ENCODE measurements at places on chromosomes 6 and 20.

DNA sequence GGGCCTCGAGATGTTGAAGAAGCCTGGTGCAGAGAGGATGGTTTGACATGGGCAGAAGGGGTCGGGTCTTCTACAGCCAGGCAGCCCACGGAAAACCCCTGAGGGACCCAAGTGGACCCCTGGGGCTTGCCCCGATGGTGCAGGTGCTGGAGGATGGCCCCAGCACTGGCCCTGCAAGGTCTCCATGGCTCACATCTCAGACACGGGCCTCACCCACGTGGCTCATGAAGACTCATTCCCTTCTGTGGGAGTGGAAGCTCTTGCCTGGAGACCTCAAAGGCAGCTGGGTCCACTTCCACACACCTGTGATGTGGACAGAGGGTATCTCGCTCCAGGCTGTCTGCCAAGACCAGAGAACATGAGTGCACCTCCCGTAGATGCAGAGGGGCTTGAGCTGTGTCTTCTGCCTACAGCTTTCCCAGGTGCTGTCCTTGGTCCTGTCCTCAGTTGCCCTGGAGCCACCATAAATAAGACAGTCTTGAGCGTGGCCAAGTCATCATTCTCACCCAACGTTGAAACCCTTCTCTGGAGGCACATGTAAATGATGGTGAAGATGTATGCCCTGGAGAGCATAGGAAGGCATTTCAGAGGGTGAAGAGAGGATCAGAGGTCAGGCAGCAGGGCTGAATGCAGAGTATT is 108.0 kb downstream of the SYNDIG1 start:
- no peak for DNase-seq

DNA sequence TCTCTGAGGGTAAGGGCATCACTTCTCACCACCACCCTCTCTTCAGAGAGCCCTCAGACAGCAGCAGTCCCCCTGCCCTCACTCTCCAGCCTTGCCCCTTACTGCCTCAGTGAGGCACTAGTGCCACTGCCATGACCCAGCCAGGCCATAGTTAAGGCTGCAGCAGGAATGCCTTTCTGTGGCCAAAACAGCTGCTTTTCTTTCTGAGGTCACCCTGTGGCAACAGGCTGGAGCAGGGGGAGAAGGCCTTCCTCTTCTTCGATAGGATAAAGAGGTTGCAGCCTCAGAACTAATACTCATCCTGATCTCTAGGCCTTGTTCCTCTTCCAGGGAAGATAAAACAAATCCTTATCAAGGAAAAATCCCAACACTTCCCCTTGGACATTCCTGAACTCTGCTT is 56.8 kb upstream of the ECI2 start:
- DNase-seq, result no peak

- no peak for DNase-seq
Observed at GRCh38 chr20:43936805-43937204, 22.2 kb downstream of the TOX2 start.

DNA sequence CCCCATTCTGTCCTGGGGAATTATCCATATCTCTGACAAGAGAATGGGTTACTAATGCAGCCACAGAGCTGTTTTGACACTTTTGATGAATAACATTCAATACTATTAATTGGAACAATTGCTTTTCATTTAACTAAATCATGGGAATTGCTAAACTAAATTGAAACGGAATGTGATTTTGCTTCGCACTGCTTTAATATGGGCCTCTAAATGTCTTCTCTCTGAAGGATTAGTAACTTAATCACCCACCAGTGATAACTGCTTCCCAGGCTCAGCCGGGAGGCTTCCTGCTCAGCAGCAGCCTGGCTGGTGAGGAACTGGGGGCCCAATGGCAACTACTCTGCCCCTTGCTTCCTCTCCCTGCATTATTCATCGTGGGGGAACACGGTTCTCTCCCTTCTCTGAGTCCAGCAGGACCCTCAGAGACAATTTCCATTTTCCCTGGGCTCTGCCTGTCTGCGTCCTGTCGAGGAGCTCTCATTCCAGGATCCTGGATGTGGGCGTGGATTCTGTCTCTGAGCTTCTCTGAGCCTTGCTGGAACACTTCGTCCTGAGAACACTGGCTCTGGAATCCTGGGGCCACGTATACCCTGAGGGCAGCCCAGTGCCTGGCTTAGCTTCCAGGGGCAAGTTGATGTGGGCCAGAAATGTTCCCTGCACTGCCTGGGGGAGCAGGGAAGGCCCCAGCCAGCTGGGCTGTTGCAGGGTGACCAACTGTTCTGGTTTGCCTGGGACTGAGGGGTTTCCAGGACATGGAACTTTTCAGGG is 308.9 kb downstream of the DHX35 start:
- DNase-seq, result no peak

GRCh38 chr6:10532392-10532791 is 11.2 kb downstream of the GCNT2 start:
- no peak for DNase-seq

DNA sequence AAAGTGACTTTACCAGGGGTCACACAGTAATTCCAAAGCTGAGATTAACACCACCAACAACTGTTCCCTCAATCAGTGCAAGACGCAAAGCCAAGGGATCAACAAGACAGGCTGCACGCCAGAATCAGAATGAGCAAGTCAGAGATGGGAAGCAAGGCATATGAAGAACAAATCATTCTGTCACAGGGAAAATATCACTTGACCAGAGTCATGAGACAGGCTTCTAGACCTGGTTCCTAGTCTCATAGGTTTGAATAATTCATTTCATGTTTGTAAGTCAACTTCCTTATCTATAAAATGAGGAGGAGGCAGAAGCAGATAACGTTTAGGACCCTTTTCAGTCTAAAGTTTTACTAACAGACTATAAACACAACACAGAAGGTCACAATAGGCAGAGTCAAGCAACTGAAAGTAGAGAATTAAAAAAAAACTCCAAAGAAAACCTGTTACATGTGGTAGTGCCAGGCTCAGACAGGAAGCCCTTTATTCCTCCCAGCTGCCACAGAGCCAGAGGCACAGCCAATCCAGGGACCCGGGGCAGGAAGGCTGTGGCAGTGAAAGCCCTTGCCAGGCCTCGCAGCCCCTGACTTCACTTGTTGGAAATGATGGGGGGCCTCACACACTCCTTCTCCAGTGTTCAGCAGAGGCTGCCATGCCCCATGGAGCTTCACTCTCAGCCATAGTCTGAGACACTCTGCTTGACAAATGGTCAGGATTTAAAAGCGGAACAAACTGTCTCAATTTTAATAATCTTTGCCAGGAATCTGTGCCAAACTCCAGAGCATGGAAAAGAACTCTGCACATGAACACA is 29.2 kb upstream of the DST start:
- DNase-seq, result peak; percentile 33

GRCh38 chr20:60271597-60271996 is 313.4 kb downstream of the CDH26 start:
- no peak for DNase-seq

All from dermis microvascular lymphatic vessel endothelial cell (primary cell).